Right atrium auricular region (tissue), 2 donors: ENCODE measurements at places on chromosomes 6 and 20. TPM values are rescaled to one million over a fixed set of nuclear protein-coding genes. Genes with fewer than 3 reads are reported as not detected.

DNA sequence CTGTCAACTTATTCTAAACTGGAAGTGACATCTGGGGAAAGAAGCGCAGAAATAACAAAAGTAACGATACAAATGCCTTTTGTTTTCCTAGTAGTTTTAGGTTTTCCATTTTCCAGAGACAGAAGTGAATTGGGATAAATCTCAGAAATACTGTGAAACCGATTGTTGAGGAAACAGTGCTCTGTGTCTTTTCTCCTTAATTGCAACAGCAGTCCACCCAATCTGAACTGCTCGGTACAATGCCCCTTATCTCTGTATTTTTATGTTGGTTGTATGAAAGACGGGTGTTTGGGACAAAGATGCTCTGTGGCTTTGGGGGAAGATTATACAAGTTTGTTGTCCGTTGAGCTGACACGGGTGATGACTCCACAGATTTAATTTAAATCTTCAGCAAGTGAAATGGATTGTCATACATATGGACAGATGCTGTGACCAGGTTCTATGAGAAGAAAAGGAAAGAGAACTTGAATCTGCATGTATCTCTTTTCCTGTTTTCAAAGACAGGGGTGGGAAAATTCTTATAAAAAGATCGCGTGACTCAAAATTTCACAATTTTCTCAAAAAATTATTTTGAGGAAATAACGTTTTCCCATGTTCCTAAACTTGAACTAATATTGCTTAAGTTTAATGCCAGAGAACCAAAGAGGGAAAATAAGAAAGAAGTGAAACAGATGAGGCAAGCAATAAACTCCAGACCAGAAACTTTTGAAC lies 41.2 kb downstream of the SASH1 start:
- DNase-seq = peak; percentile 26

DNA sequence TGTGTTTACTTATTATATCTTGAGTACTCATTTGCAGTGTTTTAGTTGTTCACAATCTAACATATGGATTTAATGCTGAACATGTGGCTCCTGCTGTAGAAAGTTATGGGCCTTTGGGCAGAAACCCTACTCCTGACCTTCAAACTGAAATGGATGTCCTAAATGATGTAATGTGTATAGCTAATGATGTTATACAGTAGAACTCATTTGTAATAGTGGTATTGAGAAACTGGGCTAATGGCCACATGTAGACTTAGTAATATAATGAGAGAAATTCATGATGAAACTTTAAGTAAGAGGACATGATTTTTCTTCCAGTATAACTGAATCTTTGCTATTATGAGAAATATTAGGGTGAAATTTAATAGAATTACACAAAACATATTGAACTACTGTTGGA lies 121.3 kb upstream of the PTPRK start:
- no peak for DNase-seq

DNA sequence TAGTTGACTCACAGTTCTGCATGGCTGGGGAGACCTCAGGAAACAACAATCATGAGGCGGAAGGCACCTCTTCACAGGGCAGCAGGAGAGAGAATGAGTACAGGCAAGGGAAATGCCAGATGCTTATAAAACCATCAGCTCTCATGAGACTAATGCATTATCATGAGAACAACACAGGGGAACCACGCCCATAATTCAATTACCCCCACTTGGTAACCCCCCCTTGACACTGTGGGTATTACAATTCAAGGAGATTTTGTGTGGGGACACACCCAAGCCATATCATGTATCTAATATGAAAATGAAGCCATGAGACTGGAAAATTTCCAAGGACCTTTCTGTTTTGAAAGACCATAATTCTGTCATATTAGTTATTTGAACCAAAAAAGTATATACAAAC lies 342.4 kb upstream of the PLCB4 start:
- no peak for DNase-seq

GRCh38 chr6:126535595-126535994 lies 195.7 kb downstream of the CENPW start:
- DNase-seq = no peak

DNA sequence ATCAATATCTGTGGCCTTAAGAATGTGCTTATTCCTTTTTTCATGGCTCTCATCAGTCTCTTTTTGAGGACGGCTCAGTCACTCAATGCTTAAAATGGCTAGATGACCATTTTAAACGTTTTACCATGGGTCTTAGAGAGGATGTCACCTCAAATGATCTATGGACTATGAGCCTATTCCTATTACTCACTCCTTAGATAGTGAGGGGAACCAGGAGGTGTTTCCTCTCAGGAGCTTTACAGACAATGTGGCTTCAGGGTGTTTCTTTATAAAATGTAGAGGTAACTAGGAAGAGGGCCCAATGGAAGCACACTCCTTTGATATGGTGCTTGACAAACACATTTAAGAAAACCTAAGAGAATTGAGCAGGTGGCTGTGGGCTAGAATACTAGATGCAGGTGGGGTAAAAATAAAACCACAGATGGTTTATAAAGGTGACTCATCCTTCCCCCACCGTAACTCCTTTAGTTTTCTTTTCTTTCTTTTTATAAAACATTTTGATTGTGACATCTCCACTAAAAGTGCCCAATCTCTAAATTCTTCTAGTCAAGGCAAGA lies 1.5 kb upstream of the TMEM200A start:
- no peak for DNase-seq

Gene ID4
- total RNA-seq = 83.2 TPM

GRCh38 chr6:104050455-104050854 lies 809.3 kb downstream of the HACE1 start:
- DNase-seq = no peak

- DNase-seq = no peak
Observed at GRCh38 chr6:46808806-46809205, 15.6 kb downstream of the MEP1A start.

GRCh38 chr6:166308769-166309589 lies 787 bp upstream of the PRR18 start:
- DNase-seq = no peak

Gene FGD2
- total RNA-seq = 8.0 TPM

- DNase-seq = no peak
Observed at GRCh38 chr6:90596967-90597539, 10.2 kb upstream of the MAP3K7 start.

- DNase-seq = no peak
Observed at GRCh38 chr6:102902471-102902870, 1509.0 kb downstream of the GRIK2 start.

Gene CST4
- total RNA-seq = not detected

Gene FOXF2
- total RNA-seq = not detected

GRCh38 chr20:53491462-53491861 lies 102.2 kb downstream of the ZNF217 start:
- no peak for DNase-seq

- DNase-seq = no peak
Observed at GRCh38 chr6:4336778-4337442, 201.5 kb upstream of the ECI2 start.

GRCh38 chr20:50027611-50028105 lies 44.9 kb downstream of the SNAI1 start:
- DNase-seq = peak; percentile 85

DNA sequence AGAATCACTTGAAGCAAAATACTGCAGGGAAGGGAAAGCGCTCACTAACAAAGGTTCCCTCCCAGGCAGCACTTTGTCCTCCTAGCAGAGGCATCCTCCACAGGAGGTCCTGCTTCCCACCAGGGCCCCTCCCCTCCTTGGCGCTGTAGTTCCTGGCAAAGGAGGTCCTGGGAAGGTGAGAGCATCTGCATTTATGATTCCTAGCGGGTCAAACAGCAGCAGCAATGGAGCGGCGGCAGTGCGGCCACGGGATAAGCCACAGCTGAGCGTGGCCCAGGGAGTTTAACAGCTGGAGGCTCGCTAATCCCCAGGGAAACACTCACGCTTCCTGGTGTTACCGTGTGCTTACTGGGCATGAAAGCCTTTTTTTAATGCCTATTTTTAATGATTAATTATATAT lies 185.8 kb downstream of the TTLL2 start:
- no peak for DNase-seq

Gene OVOL2
- not detected for total RNA-seq

DNA sequence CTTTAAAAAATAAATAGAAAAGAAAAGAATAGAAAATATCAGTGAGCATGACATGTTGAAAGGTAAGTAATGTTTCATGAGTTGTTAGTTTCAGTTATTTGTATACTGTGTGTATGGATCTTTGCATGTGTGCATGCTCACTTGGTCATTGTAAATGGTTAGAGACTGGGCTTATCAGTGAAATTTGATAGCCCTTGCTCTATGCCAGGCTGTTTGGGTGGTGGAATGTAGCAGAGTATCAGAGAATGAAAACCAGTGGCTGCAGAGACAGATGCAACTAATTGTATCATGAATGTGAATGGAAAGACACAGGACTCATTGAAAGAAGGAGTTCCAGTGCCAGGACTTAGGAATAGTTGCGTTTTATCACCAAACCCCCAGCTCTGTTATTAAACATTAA lies 4.2 kb downstream of the GSTA2 start:
- DNase-seq = no peak

GRCh38 chr20:1287787-1288569 lies 21.9 kb downstream of the SNPH start:
- no peak for DNase-seq

DNA sequence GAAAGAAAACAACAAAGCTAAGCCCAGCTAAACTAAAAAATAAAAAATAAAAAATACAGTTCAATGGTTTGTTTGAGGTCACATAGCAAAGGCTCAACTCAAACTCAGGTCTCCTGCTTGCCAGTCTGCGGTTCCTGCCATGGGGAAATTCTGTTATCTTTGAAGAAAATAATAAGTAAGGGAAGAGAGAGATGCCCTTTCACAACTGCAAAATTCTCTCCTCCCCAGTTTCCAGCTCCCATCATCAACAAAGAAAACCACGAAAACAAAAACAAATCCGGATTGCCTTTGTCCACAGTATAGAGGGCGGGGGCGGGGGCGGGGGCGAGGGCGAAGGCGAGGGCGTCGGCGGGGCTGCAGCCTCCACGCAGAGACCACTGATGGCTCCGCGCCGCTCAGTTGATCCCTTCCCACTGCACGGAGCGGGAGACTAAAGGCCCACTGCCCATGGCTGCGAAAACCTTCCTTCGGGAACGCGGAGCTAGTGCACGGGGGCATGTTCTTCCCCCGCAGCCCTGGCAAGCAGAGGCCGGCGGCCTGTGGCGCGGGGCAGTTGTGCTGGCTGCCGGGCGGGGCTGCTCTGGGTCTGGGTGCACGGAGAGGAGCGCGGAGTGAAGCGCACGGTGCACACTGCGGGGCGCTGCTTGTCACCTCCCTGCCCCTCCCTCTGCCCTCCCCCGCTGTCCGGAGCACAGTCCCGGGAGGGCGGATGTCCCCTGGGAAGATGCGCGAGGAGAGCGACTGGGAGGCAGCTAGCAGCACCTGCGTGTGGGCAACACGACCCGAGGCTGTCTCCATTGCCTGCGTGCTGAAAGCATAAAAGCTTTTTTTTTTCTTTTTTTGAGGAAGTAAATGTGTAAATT lies 54.1 kb upstream of the TPD52L1 start:
- DNase-seq = no peak

- DNase-seq = no peak
Observed at GRCh38 chr6:112288475-112288874, 34.1 kb upstream of the LAMA4 start.

DNA sequence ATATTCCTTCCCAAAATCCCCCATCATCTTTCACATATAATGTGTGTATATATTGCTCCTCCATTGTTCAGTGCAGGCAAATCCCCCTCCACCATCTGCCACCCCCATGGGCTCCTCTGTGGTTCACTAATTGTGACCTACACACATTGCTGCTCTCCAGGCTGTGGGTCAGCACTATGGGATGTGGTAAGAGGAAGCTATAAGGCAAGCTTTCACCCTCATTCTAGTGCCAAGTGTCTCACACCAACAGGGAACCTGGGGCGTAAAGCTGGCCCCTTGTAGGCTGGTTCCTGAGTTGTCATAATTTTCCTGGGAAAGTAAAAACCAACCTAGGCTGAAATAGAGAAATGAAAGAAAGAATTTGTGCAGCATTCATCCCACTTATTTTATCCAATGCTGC lies 16.8 kb downstream of the FKBP1A start:
- no peak for DNase-seq

- peak; percentile 79 for DNase-seq
Observed at GRCh38 chr20:35776513-35777101, 4.8 kb downstream of the PHF20 start.

DNA sequence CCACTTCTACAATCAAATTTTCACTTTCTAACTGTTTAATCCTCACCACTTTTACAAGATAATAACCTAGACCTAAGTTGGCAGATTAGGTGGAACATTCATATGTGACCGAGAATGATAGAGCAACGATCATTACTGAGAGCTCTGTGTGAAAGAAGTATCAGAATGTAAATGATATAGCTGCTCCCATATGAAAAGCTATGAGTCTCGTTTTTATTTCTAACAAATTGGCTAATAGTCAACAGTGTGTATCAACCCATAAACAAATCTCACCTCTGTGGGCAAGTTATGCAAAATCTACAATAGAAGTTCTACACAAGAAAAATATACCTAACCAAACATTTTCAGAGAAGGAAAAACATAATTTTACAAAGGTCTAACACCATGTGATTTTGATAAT lies 3.7 kb downstream of the LGSN start:
- DNase-seq = no peak

- DNase-seq = no peak
Observed at GRCh38 chr20:17683218-17684076, 1.4 kb upstream of the RRBP1 start.

Gene TNXB
- total RNA-seq = 210 TPM

- DNase-seq = no peak
Observed at GRCh38 chr20:2249935-2250334, 45.9 kb upstream of the TGM3 start.

Gene SNAP25
- total RNA-seq = 9.3 TPM

DNA sequence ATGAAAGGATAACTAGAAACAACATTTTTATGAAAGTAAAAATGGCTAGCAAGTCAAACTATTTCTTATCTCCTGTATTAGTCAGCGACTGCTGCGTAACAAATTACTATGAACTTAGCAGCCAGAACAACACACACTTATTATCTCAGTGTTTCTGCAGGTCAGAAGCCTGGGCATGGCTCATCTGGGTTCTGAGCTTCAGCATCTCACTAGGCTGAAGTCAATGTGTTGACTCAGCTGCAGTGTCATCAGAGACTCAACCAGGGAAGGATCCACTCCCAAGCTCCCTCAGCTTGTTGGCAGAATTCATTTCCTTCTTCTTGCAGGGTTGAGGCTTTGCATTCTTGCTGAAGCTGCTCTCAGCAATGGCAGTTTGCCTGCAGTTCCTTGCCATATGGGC lies 33.2 kb upstream of the IGF2R start:
- DNase-seq = no peak
